ENCODE measurements at places on chromosomes 5 and 9.

GRCh38 chr9:11269036-11269435 is 656.2 kb upstream of the PTPRD start:
- DNase-seq: no peak

- DNase-seq: no peak
Measured at GRCh38 chr5:82018462-82018861, 46.6 kb downstream of the ATG10 start.

DNA sequence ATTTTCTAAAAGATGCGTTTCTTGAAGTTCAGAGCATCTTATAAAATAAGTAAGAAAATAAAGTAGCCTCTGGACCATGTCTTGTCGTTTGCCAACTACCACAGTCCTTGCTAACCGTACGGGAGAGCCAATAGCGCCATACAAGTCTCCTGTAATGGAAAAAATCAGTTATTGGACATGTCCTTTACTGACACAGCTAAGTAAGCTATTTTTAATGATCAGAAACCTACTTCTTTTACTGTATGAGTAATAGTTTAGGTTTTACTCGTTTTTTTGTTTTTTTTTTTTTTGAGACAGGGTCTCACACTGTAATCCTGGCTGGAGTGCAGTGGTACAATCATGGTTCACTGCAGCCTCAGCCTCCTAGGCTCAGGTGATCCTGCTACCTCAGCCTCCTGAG is 37.7 kb upstream of the RAPGEF6 start:
- no peak for DNase-seq

DNA sequence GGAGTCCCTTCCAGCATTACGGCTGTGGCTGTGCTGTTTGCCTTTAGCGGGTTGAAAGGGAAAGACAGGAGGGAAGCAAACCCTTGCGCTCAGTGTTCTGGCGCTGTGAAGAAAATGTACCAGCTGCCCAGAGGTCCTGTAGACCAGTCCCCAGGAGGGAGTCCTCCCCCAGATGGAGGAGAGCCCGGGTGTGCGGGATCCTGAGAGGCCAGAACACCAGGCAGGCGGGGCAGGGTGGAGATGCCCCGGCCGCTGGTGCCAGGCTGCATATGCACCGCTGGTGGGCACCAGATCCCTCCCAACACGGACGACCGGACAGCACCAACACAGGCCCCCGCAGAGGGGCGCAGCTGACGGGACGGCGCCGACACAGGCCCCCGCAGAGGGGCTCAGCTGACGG is 37.2 kb upstream of the SLC9A3 start:
- DNase-seq: no peak

GRCh38 chr5:115068239-115069086 is 101.2 kb downstream of the TRIM36 start:
- peak; percentile 50 for DNase-seq

DNA sequence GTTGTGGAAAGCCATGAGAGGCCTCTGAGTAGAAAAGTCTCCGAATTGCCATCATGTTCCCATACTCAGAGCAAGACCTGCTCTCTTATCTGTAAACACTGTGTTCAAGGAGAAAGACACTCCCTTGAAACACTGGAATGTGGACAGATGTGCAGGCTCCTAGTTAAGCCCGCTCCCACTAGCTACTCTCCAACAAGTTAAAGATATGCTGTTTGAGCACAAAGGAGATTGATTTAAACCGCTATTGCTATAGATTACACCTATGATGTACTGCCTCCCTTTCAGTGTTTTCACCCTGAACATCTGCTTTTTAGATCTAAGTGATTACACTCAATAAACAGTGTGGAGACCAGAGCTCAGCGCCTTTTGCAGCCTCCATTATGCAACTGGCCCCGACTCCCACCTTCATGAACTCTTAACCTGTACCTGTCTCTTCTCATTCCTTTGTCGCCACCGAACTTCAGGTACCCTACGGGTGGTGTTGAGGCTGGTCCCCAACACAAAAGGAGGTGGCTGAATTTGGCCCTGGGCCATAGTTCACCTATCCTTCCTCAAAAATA is 47.5 kb downstream of the TMEM245 start:
- DNase-seq: no peak

DNA sequence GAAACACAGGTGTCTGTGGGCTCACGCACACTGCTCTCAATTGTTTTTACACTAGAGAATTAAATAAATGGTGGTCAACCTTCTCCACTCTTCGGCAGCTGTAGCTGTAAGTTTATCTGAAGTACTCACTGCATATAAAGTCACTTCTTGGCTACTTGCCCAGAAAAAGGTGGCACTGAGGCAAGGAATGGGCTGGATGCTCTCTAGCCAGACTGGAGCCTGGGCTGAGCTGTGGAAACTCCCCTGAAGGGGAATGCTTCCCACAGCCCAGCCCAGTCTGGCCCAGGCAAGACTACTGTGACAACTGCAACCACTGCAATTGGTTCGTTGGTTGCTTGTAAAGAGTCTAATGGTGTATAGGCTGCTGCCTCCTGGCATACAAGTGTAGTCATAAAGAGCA is 4.5 kb downstream of the LEAP2 start:
- no peak for DNase-seq

DNA sequence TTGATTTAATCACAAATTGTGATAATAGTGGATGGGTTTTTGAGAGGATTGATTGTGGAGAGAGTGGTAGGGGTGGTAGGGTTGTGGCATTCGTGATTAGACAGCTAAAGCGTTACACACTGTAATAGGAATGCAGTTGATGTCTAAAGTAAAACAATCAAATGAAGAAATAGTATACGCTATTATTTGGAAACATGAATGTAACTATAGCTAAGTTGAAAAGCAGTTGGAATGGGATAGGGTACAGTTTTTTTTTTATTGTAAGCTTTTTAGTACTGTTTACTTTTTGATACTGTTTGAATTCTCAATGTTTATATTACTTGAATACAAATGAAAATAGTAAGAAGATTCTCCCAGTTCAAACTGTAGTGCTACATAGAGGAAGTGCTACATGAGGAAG is 51.8 kb downstream of the RANBP17 start:
- DNase-seq: no peak

GRCh38 chr9:108885643-108886348 is 23.7 kb downstream of the ACTL7A start:
- DNase-seq: no peak

GRCh38 chr9:86549401-86549811 is 195.2 kb upstream of the TUT7 start:
- DNase-seq: no peak

DNA sequence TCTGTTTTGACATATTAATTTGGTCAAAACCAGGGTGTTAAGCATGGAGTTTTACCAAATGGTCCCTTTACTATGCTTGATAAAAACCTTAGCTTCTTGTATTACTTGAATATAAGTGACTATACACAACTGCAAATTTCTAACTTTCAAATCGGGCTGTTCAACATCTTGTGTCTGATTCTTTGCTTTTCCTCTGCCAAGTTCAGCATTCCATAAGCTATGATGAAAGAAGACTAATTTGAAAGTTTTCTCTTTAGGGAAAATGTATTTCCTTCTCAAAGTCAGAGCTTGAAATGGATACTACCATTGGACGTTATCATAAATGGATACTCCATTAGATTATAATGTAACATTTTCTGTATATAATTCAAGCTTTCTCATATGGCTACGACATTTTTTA is 792.9 kb downstream of the EFNA5 start:
- no peak for DNase-seq

GRCh38 chr5:855771-856530 is 5.2 kb upstream of the ZDHHC11 start:
- DNase-seq: no peak

DNA sequence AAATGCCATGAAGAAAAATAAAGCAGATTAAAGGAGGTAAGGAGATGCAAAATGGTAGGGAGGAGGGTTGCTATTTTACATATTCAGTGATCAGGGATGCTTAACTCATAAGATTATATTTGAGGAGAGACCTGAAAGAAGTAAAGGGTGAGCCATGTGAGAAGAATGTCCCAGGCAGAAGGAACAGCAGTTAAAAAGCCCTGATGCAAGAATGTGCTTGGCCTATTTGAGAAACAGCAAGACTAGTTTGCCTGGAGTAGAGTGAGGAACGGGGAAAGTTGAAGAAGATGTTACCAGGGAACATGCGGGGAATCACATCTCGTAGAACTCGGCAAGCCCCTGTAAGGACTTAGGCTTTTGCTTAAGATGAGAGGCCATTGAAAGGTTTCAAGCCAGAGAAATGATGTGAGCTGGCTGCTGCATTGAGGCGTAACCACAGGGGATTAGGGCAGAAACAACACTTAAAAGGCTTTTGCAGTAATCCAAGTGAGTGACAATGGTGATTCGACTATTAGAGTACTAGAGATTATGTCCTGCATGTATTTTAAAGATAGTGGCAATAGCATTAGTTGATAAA is 198.7 kb downstream of the VPS13A start:
- no peak for DNase-seq

DNA sequence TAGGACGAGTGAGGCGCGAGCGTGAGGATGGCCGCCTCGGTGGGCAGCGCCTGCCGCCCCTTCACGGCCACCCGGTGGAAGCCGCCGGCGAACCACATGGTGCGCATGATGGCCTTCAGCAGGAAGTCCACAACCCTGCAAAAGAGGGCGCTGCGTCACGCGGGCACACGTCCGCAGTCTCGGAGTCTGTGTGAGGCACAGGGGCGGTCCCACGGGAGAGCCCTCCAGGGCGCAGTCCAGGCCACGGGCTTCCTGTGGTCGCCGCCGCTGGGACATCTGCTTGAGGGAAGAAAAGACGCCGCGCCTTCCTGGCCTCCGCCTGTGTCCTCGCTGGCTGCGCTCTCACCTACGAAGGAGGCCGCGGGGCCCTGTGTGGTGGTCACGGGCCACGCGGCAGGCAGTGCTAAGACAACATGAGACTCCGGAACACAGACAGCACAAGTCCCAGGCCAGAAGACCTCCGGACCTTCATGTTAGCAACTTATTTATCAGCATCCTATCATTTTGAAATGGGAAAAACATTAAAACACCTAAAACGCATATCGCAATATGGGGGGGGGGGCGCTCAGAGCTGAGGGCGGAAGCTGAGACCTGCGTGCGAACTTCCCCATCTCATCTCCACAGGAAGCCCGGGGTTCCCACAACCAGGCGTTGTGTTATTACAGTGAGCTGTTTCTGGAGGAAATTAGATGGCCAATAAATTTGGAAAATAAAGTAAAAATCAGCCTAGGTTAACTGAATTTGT is 28.8 kb downstream of the LPCAT1 start:
- DNase-seq: no peak

GRCh38 chr9:21165516-21165915 is 944 bp downstream of the IFNA21 start:
- no peak for DNase-seq

GRCh38 chr5:94442991-94443390 is 175.4 kb downstream of the KIAA0825 start:
- no peak for DNase-seq

DNA sequence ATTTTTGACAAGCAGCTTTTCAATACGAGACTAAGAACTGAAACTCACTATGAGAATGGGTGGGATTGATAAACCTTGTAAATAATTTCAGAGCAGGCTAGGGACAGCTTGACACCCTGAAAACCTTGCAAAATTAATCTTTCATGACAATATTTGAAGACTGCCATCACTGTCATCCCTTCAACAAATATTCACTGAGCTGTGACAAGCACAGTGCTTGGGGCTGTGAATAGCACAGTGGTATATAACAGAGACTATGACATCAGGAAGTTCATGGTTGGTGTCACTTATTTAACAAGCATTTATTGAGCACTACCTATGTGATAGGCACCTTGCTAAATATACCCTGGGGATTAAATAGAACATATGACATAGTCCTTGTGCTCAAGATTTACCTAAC is 741.0 kb upstream of the RIOK2 start:
- DNase-seq: no peak

- no peak for DNase-seq
Measured at GRCh38 chr9:135782946-135783345, 81.0 kb downstream of the KCNT1 start.

DNA sequence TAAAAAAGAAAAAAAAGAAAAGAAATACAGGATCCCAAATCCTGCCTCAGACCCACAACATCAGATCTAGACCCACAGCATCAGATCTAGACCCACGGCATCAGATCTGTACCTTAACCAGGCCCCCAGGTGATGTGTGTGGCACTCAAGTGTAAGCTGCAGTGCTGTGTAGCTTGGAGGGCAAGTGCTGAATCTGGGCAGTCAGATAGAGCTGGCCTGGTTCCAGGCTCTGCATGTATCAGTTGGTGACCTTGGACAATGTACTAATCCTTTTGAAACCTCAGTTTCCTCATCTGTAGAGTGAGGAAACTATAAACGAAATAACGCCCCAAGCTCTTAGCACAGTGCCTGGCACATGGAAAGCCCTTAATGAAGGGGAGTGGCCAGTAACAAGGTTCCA is 16.7 kb downstream of the COL15A1 start:
- no peak for DNase-seq

GRCh38 chr9:126365780-126366179 is 39.2 kb downstream of the MVB12B start:
- DNase-seq: no peak

DNA sequence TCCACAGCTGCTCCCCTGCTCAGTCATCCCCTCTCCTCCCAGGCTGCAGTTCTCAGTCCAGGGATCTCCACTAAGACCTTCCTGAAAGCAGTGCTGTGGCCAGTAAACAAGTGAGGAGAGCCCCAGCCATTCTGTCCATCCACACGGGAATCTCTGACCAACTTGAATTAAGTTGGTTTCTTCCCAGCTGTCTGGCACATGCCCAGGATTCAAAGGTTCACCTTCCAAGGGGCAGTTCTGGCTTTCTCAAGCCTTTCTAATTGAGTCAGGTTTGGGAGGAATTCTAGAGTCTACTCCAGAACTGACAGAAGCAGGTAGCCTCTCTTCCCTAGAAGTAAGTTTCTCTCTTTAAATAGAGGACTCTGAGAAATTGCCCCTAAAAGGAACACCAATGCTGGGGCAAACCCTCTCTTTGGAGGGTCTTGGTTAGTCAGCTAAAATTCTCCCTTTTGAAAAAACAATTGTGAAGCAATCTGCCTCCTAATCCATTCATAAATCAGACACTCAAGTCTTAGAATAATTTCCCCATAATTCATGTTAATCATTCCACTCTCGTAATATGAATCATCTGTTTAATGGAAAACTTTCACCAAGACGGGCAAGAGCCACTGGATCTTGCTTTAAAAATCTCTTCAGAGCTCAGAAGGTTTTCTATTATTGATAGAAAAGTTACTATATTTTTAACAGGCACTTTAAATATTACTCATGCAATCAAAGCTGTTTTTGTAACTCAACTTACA is 133.8 kb downstream of the SPOCK1 start:
- no peak for DNase-seq

DNA sequence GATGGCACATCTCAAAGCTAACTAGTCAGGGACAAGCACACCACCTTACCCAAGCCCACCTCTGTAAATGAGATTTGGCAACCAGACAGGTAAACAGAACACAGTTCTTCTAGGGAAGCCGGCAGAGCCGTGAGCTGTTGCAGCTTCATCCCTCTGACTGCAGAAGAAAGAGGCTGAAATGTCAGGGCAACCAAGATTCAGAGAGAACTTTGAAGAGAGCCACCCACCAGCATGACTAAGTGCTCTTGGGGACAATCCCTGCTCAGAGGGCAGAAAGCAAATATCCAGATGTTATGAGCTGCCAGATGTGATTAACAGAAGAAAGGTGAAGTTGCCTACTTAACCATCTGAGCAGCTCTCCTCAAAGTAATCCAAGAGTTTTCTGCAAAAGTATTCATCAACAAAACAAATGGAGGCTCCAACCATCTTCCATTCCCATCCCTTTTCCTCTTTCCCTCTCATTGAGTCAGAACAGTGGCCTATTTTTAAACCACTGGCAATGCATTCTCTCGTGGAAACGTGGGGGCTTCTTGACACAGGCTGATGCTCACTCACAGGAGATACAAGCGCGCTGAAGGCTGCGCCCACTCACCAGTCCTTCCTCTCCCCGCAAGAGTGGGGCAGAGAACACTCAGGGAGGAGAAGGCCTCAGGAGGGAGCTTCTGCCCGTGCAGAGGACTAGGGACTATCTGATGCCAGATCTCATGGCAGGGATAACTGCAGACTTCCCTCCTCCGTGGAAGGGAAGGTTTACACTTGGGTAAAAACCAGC is 57.1 kb downstream of the SLIT3 start:
- DNase-seq: no peak
